ENCODE measurements at places on chromosomes 5 and 9.

- no peak for DNase-seq
These were observed 40.3 kb upstream of the XPA start for GRCh38 chr9:97737429-97737828.

DNA sequence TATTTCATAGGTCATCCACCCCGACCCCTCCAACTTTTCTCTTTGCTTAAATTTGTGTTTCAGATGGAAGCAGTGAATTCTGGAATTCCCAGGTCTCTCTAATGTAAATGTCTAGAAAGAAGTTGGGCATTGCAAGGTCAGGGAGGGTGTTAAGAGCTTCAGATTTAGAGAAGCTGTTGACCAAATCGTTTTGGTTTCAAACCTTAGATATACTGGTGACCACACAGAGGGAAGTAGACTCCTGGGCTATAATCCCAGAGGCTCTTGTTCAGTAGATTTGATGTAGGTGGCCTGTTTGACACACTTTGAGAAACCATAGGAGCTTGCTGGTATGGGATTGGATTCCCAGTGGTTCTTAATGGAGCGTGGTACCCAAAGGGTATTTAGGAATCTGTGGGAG, 137.3 kb upstream of the KLF9 start:
- no peak for DNase-seq

DNA sequence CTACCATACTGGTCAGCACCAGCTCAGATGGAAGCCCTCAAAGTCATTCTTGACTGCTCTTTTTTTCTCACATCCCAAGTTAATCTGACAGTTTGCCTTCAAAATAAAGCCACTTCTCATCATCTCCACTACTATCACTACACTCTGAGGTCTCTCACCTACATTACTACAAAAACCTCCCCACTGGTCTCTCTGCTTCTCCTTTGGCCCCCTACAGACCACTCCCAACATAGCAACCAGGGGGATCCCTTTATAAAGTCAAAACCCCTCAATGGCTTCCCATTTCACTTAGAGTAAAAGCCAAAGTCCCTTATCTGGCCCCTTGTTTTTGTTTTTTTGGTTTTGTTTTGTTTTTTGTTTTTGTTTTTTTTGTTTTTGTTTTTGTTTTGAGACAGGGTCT, 4.6 kb downstream of the ARAP3 start:
- DNase-seq = no peak

GRCh38 chr5:16574789-16575721, 41.7 kb downstream of the RETREG1 start:
- DNase-seq = no peak

GRCh38 chr9:95434116-95435073, 82.4 kb downstream of the PTCH1 start:
- DNase-seq = no peak

- DNase-seq = no peak
These were observed 23.2 kb downstream of the LPCAT1 start for GRCh38 chr5:1500411-1501091.

- no peak for DNase-seq
These were observed 20.2 kb downstream of the CDH6 start for GRCh38 chr5:31213705-31214121.

- no peak for DNase-seq
These were observed 114.5 kb downstream of the FGF1 start for GRCh38 chr5:142571371-142571770.

DNA sequence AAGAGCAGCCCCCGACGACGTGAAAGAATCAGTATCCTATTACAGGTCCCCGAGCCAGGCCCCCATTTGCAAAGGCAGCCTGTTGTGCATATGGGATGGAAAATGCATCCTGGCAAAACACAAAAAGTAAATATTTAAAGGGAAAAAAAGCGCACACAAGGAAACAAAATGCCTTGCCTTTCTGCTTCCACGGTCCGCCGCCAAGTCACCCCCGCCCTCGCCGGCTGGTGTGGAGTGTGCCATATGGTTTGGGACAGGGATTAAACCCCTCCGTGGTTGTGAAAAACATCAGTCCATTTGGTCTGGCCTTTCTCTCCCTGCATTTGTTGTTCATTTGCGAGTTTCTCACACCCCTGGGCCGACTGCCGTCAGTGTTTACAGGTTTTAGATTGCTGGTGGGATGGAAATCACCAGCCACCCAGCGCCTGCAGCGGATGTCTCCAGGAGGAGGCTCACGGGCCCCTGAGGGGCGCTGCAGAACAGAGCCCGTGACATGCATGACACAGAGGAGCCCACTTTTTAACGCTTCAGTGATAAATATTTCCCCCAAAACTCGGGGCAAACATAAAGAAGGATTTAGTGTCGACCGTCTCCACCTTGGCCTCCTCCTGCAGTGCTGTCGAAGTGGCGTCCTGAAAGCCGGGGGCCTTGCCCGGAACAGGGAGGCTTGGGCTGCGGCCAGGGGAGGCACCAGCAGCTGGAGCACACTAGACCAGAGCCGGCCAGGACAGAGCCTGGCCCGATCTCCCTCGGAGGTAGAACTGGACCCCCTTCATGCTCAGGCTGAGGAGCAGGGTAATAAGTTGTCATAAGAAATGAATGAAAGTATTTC, 161.5 kb downstream of the HSD17B3 start:
- DNase-seq = no peak

DNA sequence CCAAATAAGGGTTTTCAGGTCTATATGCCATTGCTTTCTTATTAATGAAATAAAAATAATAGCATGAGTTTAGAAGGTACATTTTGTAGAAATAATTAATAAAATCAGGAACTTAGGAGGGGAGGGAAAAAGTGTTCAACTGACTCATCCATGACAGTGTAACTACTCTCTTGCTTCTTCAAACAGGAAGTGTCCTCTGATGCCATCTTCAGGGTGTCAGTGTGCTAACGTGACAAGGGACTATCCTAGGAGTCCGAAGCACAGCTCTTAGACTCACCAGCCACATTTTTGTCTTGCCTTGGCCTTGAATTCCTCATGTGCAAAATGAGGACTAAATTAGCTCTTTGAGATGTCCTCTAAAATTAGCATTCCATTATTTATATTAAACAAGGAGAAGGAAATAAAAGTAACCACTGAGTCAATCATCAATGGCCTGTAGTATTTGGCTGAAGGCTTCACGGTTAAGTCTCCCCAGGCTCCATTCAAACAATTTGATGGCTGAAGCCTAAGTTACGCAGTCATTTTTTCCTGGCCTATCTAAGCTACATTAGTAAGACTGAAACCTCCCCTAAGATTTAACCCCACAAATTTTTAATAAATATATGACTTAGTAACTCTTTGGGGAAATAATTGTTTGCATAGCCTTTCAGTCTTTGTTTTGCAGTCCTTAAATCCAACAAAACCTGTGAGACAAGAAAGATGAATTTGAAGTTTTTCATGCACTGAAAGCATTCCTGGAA, 151.1 kb downstream of the ARL15 start:
- no peak for DNase-seq

DNA sequence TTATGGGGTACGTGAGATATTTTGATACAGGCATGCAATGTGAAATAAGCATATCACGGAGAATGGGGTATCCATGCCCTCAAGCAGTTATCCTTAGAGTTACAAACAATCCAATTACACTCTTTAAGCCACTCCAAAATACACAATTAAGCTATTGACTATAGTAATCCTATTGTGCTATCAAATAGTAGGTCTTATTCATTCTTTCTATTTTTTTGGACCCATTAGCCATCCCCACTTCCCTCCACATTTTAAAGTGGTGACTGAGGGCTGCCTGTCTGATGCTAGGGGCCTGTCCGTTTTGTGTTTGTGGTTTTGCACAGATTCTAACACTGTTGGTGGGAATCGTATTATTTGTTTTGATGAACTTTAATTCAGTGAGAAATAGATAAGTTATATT, 129.7 kb upstream of the DHFR start:
- no peak for DNase-seq

- DNase-seq = peak; percentile 5
These were observed 176.9 kb downstream of the RAB3C start for GRCh38 chr5:58759745-58760144.

DNA sequence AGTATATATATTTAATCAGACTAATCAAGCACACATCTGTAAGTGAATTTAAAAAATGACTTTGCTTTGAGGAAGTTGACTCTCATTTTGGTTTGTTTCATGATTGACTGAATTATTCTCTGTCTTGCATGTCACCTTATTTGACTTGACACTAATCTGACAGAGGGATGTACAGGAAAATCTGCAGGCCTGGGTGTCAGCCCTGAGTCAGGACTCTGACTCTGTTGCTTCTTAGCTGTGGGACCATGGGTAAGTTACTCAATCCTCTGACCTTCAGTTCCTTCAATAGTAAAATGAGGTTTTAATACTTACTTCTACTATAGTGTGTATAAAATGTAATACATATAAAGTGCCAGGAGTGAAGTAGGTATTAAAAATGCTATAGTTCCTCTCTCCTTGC, 415.9 kb downstream of the ARHGEF28 start:
- no peak for DNase-seq

- DNase-seq = no peak
These were observed 1329.4 kb downstream of the PTPRD start for GRCh38 chr9:9283159-9283986.

DNA sequence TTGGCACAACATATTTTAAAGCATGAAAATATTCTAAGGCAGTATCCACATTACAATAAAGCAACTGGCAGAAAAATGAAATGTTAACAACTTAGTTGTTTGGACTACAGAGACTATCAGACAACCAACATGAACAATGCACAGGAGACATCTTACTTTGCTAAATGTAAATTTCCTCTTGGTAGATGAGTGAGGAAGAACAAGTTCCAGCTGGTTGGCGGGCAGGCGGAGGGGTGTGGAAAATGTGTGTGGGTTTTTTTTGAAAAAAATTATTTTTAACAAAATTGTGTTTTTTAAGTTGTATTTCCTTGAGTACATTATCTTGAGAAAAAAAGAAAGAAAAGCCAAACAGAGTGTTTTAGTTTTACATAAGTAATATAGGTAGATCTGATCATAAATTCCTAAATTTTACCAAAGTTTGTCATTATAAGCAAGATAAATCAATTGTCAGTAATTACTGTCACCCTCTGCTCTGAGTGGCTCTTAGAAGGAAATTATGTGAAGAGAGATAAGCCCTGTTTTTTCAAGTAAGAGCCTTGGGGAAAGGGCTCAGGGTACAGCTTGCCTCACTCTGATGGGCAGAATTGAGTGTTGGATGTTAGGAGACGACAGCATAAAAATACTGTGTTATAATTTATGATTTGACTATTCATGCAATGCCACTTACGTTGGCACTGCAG, 42.5 kb downstream of the TMEM167A start:
- DNase-seq = no peak

- no peak for DNase-seq
These were observed 367.7 kb downstream of the CDK5RAP2 start for GRCh38 chr9:120212153-120212852.

- DNase-seq = no peak
These were observed 678.4 kb upstream of the RGMB start for GRCh38 chr5:98095072-98095471.

DNA sequence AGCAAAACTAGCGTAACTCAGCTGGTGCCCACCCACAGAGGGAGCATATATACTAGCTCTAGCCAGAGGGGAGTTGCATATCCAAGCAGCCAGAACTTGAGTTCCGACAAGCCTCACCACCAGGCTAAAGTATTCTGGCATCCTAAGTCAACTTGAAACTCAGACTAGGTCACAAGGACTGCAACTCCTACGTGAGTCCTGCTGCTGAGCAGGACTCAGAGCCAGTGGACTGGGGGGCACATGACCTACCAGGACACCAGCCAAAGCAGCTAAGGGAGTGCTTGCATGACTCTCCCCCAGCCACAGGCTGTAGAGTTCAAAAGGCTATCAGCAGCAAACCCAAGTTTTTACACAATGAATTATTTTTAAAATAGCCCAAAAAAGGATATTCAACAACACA, 26.1 kb downstream of the SPDL1 start:
- no peak for DNase-seq

GRCh38 chr5:103375350-103375749, 116.8 kb downstream of the MACIR start:
- no peak for DNase-seq

- DNase-seq = no peak
These were observed 135.4 kb upstream of the TAS2R1 start for GRCh38 chr5:9765419-9766140.

DNA sequence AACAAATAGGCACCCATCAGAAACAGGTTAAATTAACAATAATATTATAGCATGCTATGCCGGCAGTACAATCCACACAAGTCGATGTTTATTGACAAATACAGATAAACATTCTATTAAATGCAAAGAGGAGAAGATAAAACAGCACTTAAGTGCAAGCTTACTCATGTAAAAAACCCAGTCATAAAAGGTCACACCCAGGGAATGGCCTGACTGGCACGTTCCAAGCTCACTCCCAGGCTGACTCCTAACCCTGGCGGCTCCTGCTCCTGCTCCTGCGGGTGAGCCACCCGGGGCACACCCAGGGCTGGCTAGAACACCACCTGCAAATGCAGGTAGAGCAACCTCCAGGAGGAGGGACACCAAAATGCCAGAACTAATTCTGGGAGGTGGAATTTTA, 66.9 kb downstream of the SEMA4D start:
- no peak for DNase-seq

- no peak for DNase-seq
These were observed 60.0 kb upstream of the RARS1 start for GRCh38 chr5:168426007-168426863.

DNA sequence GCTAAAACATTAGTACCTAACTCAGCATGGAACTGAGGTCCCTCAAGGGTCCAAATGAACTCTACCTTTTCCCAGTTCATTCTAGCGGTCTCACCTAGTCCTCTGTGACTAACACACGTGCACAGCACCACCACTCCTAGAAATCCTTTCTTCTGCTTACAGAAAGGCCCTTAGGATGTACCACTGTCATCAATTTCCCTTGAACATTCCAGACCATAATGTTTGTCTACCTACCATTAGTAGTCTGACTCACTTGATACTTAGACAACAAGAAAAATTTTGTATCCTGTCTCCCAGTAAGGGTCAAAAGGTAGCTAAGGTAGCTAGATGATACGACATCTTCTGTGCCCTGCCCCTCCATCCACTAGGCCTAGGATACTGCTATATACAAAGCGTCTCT, 166.6 kb downstream of the TSSK1B start:
- no peak for DNase-seq

GRCh38 chr5:175103746-175104145, 340.2 kb downstream of the DRD1 start:
- no peak for DNase-seq

DNA sequence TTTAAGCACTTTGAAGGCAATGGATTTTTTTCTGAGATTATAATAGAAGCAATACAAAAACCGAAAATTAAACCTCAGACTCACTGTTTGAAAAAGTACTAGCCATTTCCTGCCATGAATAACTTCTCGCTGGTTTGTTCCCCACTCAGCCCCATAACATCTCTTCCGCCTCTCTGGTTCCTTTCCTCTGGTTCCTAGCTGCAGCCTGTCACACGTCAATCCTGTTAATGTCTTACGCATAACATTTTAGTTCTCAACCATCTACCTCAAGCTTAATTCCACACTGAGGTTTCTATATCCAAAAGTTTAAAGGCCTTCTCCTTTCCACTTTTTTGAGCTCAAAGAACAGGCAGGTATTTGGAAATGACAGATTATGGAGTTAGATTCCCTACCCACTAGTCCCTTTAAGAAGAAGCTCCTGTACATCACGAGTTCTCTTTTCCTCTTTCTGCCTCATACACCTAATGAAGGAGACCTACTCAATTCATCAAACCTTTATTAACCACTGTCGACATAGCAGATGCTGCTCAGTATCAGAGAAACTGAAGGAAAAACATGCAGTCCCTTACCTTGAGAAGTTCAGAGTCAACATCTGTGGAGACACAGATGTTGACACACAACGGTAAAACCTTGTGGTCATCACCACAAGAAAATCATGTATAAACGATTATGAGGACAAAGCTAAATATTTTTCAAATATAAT, 243.0 kb upstream of the PTGER4 start:
- DNase-seq = peak; percentile 60

- DNase-seq = no peak
These were observed 65.2 kb downstream of the MSX2 start for GRCh38 chr5:174789596-174789995.
